ENCODE measurements at places on chromosomes 12 and 14.
A peak's percentile ranks its signal among the peaks of the same experiment; 100 is the strongest.

DNA sequence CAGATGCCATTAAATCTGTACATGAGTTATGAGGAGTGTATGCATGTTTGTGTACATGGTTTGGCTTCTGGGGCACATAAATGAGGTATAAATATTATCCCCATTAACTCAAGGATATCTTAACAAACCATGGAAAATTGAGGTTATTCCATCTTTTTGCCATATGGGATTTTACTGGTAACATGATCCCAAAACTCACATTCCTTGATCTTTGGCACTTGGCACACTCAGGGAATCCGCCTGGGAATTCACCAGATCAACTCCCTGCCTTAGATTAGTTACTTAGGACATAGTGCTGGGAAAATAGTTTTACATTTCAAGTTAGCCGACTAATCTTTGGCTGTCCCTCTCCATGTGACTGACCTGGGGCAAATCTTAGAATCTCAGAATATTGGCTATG lies 16.9 kb downstream of the CDKN1B start:
- DNase-seq, result no peak

- DNase-seq, result no peak
These were observed 83.7 kb downstream of the ARMH4 start for GRCh38 chr14:58068306-58068705.

DNA sequence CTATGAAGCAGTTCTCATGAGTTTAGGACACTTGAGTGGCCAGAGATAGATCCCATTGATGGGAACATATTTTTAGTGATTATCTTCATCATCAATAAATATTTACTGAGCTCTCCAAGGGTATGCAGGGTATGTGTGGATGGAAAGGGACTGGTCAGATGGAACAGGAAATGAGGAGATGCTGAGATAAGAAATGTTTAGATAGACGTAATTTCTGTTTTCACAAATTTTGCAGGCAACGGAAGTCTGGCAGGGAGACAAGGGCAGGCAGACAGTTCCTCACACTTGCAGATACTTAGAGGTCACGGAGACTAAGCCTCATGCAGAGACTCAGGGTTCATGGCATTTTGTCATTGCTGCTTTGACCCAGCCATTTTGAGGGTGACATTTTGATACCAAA lies 24.3 kb downstream of the BCL2L14 start:
- no peak for DNase-seq

DNA sequence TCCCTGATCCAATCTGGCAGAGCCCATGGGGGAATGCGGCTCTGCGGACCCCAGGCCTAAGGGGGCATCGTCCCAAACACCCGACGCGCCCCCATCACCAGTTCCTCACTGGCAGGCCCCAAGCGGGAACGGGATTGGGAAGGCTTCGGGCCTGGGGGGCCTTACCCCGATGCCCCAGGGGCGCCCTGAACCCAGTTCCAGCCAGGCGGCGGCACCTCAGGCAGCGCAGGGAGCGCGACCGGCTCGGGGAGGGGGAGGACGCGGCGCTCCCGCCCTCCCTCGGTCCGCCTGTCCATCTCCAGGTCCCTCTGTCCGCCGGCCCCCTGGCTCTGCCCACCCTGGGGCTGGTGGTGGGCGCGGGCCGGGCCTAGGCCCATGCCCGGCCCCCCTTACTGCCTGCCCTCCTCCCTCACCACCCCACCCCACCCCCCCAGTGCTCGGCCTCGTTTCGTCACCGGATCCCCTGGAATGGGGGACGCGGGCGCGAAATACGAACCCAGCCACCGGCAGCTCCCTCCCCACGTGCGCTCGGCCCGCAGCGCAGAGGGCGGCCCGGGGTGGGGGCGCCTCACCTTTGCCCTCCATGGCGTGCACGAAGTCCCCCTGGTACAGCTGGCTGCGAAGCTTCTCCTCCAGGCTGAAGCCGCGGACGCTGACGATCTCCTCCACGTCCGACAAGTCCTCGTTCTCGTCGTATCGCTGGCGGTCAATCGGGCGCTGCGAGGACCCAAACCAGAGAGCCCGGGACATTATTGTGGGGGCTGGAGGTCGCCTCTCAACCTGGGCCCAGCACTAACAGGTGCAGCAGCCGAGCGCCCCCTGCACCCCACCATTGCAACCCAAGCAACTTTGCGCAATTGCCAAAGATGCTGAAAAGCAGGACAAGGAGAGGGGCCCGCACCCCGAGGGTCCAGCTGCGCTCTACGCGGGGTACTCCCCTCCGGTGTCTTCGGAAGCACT lies 2.3 kb downstream of the KDM2B start:
- no peak for DNase-seq

DNA sequence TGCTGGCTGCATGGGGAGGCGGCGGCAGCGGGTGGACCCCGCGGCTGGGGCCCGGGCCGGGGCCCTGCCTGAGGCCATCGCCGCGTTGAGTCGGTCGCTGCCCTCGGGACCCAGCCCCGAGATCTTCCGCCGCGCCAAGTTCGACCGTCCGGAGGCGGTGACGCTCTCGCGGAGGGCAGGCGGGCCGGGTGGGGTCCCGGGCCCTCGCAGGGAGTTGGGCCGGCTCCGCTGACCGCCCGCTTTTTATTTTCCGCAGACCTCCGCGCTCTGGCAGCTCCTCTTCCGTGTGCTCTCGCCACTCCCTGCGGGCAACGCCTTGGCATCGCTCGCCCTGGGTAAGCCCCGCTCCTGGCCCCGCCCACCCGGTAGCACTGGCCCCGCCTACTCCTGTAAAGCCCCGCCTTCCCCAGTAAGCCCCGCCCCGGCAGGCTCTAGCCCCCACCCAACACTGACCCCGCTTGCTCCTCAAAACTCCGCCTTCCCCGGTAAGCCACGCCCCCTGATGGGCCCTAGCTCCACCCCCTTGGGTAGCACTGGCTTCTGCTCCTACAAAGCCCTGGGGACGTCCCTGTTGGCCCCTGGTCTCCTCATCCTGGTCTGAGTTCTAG lies 424 bp downstream of the TEDC1 start:
- peak; percentile 87 for DNase-seq

GRCh38 chr14:99576761-99577705 lies 27.0 kb downstream of the CCDC85C start:
- DNase-seq, result no peak

- DNase-seq, result no peak
These were observed 507 bp upstream of the FKBP4 start for GRCh38 chr12:2794191-2794735.

GRCh38 chr14:95548328-95548929 lies 13.6 kb downstream of the GLRX5 start:
- DNase-seq, result no peak

- peak; percentile 3 for DNase-seq
These were observed 257.8 kb upstream of the CCDC196 start for GRCh38 chr14:66228267-66228970.
